ENCODE measurements at places on chromosomes 4 and X.

DNA sequence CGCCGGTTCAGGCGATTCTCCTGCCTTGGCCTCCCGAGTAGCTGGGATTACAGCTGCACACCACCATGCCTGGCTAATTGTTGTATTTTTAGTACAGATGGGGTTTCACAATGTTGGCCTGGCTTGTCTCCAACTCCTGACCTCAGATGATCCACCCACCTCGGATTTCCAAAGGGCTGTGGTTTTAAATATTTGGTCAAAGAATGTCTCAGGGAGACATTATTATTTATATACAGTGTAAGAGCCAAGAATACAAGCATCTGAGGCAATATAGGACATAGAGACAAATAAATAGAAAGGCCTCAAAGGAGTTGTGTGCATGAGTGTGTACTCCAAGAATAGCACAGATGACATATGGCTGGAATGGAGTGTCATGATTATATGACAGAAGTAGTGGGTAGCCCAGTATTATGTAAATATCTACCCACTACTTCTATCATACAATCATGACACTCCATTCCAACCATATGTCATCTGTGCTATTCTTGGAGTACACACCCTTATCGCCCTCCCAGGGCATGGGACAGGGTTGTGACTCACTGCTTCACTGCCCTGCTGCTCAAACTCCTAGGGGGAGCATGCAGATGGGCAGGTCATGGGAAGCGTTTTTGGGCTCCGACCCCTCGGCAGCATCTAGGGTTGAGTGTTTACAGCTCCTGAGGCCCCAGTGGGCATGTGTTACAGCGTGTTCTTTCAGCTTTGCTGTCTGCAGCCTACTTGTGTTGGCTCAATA is 1649.8 kb upstream of the PCDH10 start:
- no peak for DNase-seq

DNA sequence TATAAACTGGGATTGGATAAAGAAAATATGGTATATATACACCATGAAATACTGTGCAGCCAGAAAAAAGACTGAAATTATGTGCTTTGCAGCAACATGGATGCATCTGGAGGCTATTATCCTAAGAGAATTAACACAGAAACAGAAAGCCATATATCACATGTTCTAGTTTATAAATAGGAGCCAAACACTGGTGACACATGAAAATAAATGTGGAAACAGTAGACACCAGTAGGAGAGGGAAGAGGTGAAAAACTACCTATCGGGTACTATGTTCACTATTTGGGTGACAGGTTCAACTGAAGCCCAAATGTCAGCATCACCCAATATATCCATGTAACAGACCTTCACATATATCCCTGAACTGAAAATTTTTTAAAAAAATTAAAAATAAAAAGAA is 725.1 kb downstream of the C4orf33 start:
- DNase-seq = no peak

- no peak for DNase-seq
These were observed 12.9 kb upstream of the MAOA start for GRCh38 chrX:43643201-43643600.

- DNase-seq = no peak
These were observed 274.7 kb upstream of the FGF13 start for GRCh38 chrX:138986235-138986634.

GRCh38 chrX:47529548-47529947 is 31.5 kb upstream of the ARAF start:
- no peak for DNase-seq

- DNase-seq = no peak
These were observed 25.3 kb downstream of the BTC start for GRCh38 chr4:74768857-74769525.

DNA sequence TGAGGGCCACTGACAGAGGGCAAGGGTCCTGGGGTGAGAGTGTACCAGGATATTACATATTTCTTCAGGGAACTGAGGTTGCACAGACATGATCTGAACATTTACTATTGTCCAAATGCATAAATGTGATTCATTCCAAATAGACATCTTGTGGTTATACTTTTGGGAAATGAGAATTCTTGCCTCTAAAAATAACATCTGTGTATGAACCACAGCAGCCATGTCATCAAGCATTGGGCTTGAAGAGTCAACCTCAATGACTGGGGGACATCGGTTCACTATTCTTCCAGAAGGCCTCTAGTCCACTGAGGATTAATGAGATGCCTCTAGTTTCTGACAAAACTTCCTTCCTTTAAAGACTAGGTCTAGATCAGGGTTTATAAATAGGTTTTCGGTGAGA is 193.1 kb upstream of the GPC4 start:
- DNase-seq = no peak

DNA sequence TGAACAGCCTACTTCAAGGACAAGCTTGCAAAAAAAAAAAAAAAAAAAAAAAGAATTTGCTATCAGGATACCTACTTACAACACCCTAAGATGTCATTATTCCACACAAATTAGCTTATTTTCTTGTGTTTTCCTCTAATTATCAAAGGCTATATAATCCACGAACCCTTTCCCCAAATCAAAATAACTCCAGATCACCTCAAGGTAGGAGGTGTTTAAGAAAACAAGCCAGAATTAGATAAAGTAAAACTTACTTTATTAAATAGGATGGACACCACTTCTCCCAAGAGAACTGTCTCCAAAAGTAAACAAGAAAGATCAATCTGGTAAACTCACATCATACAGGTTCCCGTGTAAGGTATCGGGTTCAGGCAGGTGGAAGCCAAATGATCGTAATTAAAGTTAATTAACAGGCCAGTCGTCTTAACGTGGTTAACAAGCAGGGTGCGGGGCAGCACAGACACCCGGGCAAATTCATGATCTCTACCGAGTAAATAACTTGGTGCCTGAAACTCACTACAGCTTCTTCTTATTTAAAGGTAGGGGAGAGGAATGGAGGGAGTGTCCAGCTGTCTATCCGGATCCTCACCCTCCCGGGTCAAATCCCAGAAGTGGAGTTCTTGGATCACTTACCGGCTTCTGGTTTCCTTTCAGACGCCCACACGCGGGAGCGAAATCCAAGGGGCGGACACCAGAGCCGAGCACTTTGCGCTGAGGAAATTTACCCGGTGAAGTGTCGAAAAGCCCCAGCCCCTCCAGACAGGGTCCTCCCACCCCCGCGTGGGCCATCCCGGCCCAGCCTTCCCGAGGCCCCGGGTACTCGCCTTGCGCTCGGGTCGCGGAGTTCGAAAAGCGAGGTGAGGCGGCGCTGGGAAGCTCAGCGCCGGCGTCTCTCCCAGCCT is 708 bp downstream of the ARAP2 start:
- peak; percentile 25 for DNase-seq

- no peak for DNase-seq
These were observed 36.0 kb downstream of the PAGE1 start for GRCh38 chrX:49659771-49660170.

GRCh38 chr4:118322831-118323502 is 29.8 kb downstream of the PRSS12 start:
- DNase-seq = no peak

GRCh38 chr4:59240011-59240410 is 1960.1 kb upstream of the ADGRL3 start:
- no peak for DNase-seq

GRCh38 chrX:153764786-153765137 is 713 bp downstream of the PLXNB3 start:
- DNase-seq = no peak

Data from germinal center (tissue), 1 donor.